Mesothelial cell of epicardium (in vitro differentiated cells): ENCODE measurements at places on chromosomes 1 and 21. TPM values are rescaled to one million over a fixed set of nuclear protein-coding genes. Genes with fewer than 3 reads are reported as not detected.

The KRTAP10-9 gene
- not detected in 3 replicates for total RNA-seq

GRCh38 chr1:217343907-217344306 lies 287.0 kb downstream of the GPATCH2 start:
- no peak for DNase-seq
- peaks cover 35% of the 10 kb centered on the region for H3K27me3 ChIP-seq
- H3K4me3 ChIP-seq: no peak overlapping the region
- no peak overlapping the region for H3K27ac ChIP-seq
- no peaks in the 10 kb centered on the region for H3K4me1 ChIP-seq
- no peaks in the 10 kb centered on the region for H3K36me3 ChIP-seq

DNA sequence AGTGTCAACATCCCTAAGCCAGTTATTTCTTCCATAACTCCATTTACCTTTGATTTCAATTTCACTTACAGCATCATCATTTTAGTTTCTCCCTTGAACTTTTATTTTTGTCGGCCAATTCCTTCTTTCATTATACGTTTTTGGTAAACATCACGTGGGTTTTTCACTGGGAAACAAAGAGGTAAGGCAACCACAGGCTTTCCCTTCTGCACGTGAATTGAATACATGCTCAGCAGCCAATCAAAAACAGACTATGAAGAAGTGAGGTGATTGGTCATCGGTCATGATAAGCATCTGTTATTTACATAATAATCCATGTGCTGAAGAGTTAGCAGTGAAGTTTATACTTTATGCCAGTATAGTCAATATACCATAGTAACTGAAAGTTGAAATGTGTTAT lies 98.7 kb downstream of the NCAM2 start:
- H3K4me1 ChIP-seq: peaks cover 2% of the 10 kb centered on the region
- H3K27ac ChIP-seq: no peak overlapping the region
- no peak for DNase-seq
- H3K27me3 ChIP-seq: peaks cover 2% of the 10 kb centered on the region

DNA sequence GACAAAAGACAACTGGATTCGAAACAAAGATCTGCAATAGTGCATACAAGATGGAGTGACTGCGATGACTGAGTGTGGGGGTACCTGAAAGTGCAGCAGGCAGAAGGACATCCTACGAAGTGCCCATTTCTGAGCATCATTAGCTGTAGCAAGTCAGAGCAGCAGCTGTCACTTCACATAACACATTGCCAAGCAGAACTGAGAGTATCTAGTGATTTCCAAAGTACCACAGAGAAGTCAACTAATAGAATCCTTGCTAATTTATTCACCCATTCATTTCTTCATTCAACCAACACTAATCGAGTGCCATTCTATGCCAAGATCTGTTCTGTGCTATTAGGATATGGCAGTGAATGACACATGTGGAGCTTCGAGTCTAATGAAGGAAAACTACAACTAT lies 31.6 kb upstream of the CAMSAP2 start:
- no peak overlapping the region for H3K27ac ChIP-seq
- no peak overlapping the region for H3K4me3 ChIP-seq
- H3K36me3 ChIP-seq: no peaks in the 10 kb centered on the region
- H3K4me1 ChIP-seq: no peaks in the 10 kb centered on the region
- no peak for DNase-seq
- H3K27me3 ChIP-seq: no peaks in the 10 kb centered on the region

DNA sequence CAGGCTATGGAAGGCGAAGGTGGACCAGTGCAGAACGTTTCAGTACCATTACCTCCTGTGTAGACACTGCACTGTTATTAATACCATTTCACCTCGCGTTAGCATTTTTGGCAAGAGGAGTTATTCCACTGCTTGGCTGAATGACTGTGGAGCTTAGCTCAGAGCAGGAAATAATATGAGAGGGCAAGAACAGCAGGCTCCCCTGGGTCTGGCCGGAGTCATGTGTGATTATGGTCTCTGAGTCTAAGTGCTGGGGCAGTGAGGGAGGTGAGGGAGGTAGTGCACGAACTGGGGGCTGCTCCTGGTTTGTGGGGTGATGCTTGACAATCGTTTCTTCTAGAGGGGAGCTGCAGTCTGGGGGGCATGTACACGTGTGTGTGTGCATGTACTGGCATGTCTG lies 82.9 kb downstream of the MDM4 start:
- peaks cover 4% of the 10 kb centered on the region for H3K4me1 ChIP-seq
- no peak overlapping the region for H3K27ac ChIP-seq
- H3K27me3 ChIP-seq: peaks cover 37% of the 10 kb centered on the region
- H3K36me3 ChIP-seq: no peaks in the 10 kb centered on the region
- no peak overlapping the region for H3K4me3 ChIP-seq
- DNase-seq: no peak

GRCh38 chr1:63648689-63649088 lies 55.5 kb downstream of the PGM1 start:
- H3K27me3 ChIP-seq: no peaks in the 10 kb centered on the region
- H3K4me1 ChIP-seq: peaks cover 27% of the 10 kb centered on the region

The C1QB gene
- total RNA-seq: not detected in 3 replicates

DNA sequence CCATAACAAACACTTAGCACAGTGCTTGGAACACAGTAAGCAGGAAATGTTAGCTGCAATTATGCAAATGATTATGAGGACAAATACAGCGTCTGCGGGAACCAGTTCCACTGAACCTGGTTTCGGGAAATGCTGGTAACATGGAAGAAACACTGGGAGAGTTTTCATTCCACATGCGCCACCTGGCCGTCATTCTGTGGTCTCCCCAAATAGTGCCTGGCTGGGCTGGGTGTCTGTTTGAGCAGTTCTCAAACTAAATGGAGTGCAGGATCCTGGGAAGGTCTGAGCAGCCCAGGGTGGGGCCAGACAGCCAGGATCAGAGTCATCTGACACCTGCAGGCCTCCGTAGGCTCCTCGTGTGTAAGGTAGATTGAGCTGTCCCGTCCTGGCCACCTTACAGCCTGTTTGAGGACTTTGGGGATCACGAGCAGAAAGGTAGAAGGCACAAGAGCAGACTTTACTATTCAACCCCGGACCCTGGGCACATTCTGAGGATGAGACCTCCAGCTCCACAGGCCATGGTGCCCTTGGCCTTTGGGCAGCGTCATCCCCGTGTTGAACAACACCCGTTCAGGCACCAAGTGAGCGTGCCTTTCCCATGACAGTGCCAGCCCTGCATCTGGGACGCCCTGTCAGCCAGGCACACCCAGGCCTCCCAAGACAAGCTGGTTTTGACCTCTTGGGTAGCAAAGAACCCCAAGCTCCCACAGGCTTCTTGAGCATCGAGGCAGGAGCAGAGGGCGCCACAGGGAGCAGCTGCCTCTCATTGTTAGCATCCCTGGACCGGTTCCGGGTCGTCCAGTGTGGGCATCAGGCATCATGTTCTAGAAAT lies 101.9 kb downstream of the PRDM2 start:
- no peaks in the 10 kb centered on the region for H3K27me3 ChIP-seq
- peaks cover 15% of the 10 kb centered on the region for H3K4me1 ChIP-seq
- no peak overlapping the region for H3K27ac ChIP-seq
- H3K36me3 ChIP-seq: no peaks in the 10 kb centered on the region

- H3K36me3 ChIP-seq: no peaks in the 10 kb centered on the region
- H3K27ac ChIP-seq: peak overlapping the region; percentile 64
- DNase-seq: no peak
- peaks cover 24% of the 10 kb centered on the region for H3K4me1 ChIP-seq
- H3K4me3 ChIP-seq: no peak overlapping the region
- H3K27me3 ChIP-seq: no peaks in the 10 kb centered on the region
Measured at GRCh38 chr1:97200595-97200994, 479.0 kb downstream of the PTBP2 start.
